ENCODE measurements at places on chromosomes 11 and 22.

GRCh38 chr22:29078036-29078868, 5.4 kb downstream of the KREMEN1 start:
- DNase-seq, result no peak

DNA sequence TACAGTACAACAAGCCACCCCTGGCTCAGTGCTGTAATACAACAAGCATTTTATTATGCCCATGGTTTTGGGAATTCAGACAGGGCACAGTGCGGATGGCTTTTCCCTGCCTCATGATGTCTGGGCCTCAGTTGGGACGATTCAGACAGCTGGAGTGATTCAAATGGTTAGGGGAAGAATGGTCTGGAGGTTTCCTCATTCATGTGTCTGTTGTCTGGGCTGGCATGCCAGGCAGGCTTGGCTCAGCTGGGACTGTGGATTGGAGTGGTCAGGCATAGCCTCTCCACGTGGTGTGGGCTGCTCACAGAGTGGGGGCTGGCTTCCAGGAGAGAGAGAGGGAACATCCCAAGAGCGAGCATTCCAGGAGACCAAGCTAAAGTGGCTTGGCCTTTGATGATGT, 164.4 kb downstream of the C11orf91 start:
- no peak for DNase-seq

DNA sequence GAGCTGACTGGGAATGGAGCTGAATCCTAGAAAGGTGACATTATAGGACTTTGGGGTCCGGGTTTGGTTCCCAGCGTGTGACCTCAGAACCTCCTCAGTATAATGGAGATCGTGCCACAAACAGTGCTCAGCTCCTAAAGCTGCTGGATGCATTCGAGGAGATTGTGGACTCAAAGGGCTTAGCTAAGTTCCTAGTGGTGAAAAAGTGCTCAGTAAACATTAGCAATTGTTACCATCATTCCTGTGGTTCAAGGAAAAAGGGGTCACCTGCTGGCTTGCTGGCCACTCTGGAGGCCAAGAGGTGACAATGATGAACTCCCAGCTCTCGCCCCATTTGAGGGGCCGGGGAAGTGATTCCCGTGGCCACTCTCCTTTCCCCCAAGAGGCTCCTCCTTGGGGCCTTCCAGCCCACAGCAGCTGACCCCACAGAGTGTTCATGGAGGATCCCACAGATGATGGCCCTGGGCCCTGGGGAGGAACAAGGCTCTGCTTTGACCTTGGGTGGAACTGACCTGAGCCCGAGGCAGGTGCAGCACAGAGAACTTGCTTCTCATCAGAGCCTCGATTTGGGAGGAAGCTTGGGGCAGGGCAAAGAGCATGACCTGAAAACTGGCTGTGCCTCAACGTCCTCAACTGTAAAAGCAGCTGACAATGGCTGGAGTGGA, 40.1 kb downstream of the TRIM29 start:
- DNase-seq, result no peak

DNA sequence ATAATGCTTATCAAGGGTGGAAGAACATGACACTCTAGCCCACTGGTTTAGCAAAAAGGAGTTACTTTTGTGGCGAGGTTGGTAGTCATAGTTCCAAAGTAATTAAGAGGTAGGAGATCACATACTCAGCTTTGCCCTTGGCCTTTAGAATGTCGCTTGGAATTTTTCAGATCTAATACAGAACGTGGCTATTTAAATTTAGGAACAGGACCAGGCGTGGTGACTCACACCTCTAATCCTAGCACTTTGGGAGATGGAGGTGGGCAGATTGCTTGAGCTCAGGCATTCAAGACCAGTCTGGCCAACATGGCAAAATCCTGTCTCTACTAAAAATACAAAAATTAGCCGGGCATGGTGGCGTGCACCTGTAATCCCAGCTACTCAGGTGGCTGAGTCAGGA, 26.1 kb upstream of the ZNRF3 start:
- DNase-seq, result no peak

GRCh38 chr11:75814363-75814676, 690 bp upstream of the UVRAG start:
- DNase-seq, result no peak

DNA sequence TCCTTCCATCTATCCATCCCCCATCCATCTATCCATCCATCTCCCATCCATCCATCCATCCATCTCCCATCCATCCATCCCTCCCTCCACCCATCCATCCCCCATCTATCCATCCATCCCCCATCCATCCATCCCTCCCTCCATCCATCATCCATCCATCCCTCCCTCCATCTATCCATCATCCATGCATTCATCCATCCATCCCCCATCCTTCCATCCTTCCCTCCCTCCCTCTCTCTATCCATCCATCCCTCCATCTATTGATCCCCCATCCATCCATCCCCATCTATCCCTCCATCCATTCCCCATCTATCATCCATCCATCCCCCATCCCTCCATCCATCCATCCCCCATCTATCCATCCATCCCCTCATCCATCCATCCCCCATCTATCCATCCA, 96.7 kb downstream of the MPPED1 start:
- no peak for DNase-seq

DNA sequence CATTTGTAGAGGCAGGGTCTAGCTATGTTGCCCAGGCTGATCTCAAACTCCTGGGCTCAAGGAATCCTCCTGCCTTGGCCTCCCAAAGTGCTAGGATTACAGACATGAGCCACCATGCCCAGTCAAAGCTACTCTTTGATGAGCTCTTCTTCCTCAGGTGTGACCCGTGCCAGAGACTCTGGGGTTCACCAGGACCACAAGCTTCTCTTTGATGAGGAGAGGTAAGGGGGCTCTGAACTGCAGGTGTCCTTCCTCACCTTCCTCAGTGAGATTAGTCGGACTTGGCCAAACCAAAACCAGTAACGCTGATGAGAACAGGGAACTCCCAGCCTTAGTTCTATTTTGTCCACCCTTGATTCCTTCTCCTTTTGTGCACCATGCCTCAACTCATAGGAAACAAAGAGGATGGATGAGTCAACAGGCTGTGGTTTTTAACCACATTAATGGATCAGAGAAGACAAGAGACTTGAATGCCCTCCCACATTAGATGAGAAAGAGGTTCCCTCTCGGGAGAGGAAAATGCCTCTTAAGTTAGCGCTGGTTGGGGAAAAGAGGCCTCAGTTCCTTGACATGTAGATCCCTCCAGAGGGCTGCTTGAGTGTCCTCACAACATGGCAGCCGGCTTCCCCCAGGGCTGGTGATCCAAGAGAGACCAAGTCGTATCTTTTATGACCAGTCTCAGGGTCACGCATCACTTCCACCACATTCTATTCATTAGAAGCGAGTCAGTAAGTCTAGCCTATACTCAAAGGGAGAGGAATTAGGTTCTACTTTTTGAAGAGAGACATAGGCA, 25.7 kb upstream of the CTR9 start:
- DNase-seq, result no peak

DNA sequence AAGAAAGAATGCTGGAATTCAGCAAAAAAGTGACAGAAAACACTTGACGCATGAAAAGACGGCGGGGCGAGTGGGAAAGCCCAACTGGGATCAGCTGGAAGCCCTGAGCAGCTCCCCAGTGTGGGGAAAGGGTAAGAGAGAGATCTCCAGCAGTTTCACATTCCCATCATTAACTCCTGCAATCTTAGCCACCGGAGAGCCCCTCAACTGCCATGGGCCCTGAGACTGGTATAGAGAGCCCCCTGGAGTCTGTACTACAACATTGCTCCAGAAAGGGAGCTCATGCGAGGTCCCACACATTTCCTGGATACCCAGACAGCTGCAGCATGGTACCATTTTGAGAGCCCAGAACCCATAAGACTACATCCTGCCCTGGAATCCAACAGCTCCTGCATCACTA, 31.1 kb downstream of the MRGPRX4 start:
- no peak for DNase-seq
